ENCODE measurements at places on chromosomes 3 and 15.
A peak's percentile ranks its signal among the peaks of the same experiment; 100 is the strongest.

GRCh38 chr3:12303534-12303933 lies 14.7 kb downstream of the PPARG start:
- DNase-seq: no peak

DNA sequence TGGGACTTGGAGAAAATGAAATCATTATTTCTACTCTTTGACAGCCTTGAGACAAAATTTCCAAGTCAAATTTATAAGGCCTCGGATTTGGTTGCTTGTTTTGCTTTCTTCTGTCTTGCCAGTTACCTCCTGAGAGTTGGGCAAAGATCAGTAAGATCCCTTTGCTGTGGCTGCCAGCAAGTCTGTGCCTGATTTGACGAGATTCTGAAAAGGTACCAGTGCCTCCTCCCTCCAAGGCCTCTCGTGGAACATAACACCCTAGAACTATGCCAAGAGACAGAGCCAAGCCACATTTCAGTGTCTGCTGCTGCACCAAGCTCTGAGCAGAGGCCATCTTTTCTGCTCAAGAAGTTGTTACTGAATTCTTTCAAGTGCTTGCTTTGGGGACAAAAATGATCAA lies 61.0 kb downstream of the GTPBP8 start:
- DNase-seq: no peak

GRCh38 chr3:30737743-30738499 lies 131.5 kb downstream of the TGFBR2 start:
- DNase-seq: no peak

- DNase-seq: no peak
Measured at GRCh38 chr3:45048244-45048643, 22.1 kb downstream of the CLEC3B start.

- peak; percentile 66 for DNase-seq
Measured at GRCh38 chr3:188296761-188297612, 143.0 kb downstream of the LPP start.

- DNase-seq: no peak
Measured at GRCh38 chr3:14317057-14317553, 85.3 kb upstream of the SLC6A6 start.

DNA sequence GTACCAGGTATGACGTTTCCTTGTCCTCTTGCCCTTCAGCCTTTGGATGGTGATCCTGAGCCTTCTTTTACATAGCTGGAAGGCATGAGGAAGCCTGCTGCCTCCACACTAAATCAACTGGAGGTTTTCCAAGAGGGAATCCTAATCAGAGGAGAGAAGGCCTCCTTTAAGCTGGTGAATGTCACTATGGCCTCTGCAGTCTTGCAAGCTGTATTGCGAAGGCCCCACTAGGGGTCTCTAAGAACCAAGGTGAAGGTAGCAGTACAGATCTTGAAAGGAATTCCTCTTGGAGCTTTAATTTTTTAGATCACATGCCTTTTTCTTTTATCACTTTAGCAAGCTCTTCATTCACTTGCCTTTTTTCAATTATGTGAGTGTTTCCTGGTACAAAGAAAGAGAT lies 119.2 kb downstream of the GHSR start:
- no peak for DNase-seq

DNA sequence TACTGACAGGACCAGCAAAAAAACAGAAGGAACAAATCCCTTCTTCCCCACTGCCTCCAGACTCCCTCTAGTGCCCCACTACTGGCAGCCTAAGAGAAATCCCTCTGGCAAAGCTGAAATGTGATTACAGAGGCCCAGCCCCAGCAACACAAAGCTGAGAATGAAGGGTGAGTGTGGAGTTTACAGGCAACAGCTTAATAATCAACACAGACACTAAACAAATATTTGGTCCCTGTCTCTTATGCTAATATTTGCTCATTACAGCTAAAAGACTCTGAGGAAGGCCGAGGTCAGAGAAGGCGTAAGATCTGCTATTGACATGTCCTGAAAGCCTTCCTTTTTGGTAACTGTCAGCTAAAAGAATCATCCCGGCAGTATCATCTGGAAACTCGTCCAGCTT lies 308.5 kb upstream of the RASGRP1 start:
- no peak for DNase-seq

DNA sequence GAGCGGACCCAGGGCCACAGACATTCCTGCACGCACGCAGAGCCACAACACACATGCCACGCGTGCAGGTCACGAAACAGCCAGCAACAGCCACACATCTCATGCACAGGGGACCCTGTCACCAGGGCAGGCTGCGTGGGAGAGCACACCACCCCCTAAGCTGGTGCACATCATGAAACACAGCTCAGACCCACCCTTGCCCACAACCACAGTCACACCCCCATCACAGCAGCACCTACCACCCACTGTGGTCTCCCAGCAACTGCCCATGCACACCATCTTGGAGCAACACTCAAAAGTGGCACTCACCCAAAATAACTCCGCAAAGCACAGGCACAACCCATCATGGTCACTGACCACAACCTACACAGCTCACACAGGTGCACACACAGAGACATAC lies 75.7 kb downstream of the OCA2 start:
- DNase-seq: no peak

DNA sequence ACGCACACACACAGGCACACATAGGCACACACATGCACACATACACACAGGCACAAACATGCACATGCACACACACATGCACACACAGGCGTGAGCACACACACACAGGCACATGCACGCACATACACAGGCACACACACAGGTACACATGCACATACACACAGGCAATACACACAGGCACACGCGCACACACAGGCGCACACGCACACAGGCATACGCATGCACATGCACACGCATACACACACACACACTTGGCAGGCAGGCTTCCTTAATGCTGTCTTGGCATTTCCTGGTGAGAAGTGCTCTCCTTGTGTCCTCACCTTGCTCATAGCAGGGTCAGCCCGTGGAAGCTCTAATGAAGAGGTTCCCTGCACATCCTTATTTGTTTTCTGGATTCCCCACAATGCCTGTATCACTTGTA lies 8.4 kb upstream of the SLCO2A1 start:
- DNase-seq: no peak

GRCh38 chr3:139230391-139230790 lies 113.4 kb upstream of the MRPS22 start:
- no peak for DNase-seq

DNA sequence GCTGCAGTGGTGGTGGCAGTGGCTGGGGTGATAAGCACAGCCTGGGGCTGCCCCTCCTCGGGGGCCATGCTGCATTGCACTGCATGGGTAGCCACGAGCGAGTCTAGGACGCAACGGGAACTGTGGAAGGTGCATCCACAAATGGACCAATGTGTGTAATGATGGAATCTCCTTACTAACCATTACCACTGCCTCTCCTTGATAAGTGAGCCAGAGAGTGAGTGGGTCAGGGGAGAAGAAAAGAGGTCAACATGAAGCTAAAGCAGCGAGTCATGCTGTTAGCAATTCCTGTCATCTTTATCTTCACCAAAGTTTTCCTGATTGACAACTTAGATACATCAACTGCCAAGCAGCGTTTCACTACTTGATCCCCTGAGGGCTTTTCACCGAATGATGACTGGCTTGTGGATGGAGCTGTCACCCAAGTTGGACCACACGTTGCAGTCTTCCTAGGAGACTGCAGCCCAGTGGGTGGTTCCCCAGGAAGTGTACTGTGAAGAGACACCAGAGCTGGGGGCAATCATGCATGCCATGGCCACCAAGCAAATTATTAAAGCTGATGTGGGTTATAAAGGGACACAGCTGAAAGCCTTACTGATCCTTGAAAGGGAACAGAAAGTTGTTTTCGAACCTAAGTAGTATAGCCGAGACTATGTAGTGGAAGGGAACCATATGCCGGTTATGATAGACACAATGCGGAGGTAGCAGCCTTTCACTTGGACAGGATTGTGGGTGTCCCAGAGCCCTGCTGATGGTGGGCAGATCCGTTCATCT lies 20.6 kb downstream of the SAMD7 start:
- DNase-seq: no peak

- peak; percentile 32 for DNase-seq
Measured at GRCh38 chr3:185837414-185837813, 12.6 kb upstream of the IGF2BP2 start.

GRCh38 chr3:129530251-129530791 lies 1.9 kb downstream of the RHO start:
- DNase-seq: no peak

DNA sequence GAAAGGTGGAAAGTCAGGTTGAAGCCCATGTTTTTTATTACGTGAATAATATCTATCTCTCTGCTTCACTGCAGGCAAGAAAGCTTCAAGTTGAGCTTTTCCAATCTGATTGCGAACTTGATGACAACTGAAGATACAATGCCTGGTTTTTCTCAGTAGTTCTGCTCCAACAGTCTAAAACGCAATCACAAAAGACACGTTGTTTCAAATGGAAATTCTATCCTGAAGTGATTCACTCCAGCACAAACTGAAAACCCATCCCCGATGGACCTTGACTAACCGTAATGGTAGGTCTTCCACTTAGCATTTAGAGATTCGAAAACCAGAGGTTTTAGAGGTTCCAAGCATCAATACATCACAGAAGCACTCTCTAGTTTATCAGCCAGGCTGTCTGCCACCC lies 10.6 kb downstream of the B4GALT4 start:
- DNase-seq: no peak

DNA sequence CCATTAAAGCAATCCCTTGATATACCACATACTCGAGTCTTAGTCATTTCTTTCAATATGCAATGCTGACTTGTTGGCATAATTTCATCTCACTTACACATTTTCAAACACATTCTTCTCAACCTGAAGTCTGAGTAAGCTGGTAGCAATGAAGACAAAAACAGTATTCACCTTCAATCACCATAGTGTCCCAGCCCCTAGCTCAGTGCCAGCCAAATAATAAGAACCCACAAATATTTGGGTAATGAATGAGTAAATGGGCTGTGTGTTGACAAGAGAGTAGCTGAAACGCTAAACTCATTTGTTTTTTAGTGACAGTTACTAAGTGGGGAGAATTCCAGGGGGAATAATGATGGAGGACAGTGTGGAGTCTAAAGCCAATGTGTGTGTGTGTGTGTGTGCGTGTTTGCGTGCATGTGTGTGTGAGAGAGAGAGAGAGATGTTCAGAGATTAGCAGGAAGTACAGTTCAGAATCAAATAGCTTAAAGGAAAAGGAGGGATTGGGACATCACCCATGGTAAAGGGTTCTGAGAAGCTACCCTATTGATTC lies 165.7 kb downstream of the GAP43 start:
- DNase-seq: peak; percentile 87

DNA sequence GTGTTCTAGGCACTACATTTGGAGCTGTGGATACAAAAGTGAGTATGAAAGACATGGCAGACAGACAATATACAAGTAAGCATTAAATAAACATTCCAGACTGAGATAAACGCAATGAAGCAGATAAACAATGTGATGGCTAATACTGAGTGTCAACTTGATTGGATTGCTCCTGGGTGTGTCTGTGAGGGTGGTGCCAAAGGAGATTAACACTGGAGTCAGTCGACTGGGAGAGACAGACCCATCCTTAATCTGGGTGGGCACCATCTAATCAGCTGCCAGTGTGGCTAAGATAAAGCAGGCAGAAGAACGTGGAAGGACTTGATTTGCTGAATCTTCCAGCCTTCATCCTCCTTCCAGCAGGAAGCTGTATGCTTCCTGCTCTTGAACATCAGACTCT lies 77.2 kb downstream of the CADPS start:
- DNase-seq: peak; percentile 3

- no peak for DNase-seq
Measured at GRCh38 chr15:84842781-84843180, 25.6 kb downstream of the ALPK3 start.

DNA sequence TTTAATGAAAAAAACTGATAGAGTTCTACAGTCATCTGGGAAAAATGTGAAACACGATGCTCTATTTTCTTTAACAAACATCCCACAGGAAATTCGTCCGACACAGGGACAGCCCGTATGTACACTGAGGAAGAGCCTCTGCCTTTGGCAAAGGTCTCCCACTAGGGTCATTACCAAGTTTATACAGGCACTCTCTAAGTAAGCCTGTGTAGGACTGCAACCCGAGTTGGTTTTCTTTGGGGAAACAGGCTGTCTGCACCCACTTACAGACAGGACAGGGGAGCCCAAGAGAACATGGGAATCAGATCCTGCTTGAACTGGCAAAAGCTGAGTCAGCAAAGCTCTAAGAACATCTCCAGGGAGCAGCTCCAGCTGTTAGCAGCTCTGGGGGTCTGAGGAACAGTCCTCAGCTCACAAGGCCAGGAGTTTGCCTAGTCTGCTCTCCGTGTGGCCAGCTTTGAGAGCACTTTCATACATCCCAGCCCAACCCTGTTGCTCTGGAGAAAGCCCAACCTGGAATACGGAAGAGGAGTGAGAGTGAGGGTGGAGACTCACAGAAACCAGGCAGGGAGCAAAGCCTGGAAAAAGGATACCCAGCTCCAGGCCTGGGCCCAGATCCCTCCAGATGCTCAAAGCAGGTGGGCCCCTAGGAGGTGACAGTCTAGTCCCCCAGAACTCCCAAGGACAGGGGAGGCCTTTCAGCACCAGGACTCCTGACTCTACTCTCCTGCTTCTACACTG lies 1.9 kb downstream of the TBC1D2B start:
- peak; percentile 74 for DNase-seq

DNA sequence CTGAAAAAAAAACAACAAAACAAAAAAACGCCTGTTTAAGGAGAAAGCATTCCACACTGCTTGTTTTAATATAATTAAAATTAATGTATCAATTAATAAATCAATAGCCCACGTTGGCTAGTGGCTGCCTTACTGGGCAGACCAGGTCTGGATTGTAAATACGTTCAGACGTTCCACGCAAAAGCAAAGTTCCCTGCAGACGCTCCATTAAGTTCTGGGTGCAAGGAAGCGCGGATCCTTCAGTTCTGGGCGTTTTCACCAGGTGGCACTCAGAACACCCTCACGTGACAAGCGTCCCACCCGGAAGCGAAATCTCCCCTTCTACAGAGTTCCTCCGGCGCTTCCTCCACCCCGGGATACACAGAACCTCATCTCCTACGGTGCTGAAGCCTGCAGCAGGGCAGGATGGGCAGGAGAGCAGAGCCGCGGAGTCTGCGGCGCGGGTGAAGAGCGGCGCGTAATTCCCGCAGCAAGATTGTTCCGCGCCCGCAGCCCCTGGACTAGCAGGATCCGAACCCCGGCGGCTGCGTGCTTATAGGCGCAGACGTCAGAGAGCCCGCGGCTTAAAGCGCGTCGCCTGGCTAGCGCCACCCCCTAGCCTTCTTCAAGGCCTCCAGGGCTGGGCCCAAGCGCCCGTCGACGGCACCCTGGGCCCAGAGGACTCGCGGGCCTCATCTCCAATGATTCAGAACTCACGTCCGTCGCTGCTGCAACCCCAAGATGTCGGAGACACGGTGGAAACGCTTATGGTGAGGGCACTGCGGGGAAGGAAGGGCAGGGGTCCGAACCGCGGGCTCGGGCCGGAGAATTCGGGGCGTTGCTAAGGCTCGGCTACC lies at the start of gene SLC25A38:
Gene SLC25A38, plus strand, starts transcription at position 326 of the 836 bp plus-strand sequence. Its CDS starts 355 bp downstream, at position 681.
- DNase-seq: peak; percentile 64

DNA sequence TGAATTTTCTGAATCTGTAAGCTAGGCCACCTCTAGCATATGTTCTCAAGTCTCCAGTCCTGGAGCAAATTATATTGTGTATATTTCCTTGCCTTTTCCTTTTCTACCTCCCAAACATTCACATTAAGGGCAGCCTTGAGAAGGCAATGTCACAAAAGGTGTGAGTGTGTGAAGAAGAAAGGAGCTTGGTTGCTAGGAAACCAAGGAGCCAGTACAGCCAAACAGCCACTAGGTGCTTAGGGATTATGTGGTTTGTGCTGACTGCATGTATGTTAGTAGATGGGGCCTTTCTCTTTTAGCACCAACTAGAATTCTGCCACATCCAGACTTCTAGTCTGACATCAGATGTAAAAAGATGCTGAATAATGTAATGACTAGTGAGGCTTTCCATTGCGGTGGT lies 118.8 kb upstream of the DAZL start:
- DNase-seq: peak; percentile 62

GRCh38 chr15:70327856-70328678 lies 230.3 kb upstream of the TLE3 start:
- DNase-seq: no peak

- no peak for DNase-seq
Measured at GRCh38 chr15:77629070-77630030, 3.4 kb downstream of the LINGO1 start.

Data from retinal pigment epithelial cell (primary cell).